ENCODE measurements at places on chromosomes 3 and 15.

DNA sequence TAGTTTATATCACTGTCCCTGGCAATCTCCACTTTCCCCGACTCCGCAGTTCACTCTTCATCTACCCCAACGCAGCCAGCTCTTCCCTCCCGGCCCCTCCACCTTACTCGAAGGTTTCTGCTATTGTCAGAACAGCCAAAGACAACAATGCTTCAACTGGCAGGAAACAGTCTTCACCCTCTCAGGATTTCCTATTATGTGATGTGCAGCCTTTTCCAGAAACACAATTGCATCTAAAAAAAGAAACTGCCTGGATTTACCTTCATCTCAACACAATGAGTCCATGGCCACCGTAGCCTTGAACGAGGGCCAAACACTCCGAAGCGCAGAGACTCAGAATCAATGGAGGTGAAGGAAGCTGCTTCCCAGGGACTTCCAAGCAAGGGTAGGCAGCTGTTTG, 182.1 kb upstream of the TSC22D2 start:
- DNase-seq, result no peak

GRCh38 chr15:53437985-53438841, 321.2 kb downstream of the WDR72 start:
- DNase-seq, result no peak

DNA sequence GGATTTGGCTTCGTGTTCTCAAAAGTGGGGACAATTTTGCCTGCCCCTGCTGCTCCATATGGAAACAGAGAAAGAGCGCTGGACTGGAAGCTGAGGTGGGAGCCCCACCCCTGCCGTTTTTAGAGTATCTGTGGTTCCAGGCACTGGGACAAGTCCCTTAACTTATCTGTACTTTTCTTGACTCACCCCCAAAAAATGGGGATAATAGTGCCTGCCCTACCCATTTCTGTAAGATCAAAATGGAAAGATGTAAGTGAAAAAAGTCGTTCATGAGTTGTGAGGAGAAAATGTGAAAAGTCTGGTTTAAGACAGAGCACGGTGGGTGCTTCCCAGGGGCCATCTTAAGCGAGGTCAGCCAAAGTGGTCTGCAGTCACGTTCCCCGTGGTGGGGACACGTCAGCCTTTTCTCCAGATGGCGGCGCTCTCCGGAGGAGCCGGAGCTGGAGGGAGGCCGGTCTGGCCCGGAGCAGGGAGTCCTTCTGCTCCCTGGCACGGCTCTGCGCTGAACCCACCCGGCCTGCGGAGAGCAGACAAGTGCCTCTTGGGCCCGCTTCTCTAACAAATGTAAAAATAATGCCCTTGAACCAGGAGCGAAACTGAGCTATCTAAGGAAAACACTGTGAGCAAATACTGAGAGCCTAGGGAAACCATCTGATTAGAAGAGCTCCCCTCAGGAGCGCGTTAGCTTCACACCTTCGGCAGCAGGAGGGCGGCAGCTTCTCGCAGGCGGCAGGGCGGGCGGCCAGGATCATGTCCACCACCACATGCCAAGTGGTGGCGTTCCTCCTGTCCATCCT, at the start of gene CLDN18:
CLDN18 (plus strand) TSS at position 690 of the 797 bp plus-strand sequence; CDS start at position 751, 61 bp downstream.
- peak; percentile 64 for DNase-seq

GRCh38 chr15:90482124-90483011, 47.4 kb upstream of the CRTC3 start:
- peak; percentile 34 for DNase-seq

DNA sequence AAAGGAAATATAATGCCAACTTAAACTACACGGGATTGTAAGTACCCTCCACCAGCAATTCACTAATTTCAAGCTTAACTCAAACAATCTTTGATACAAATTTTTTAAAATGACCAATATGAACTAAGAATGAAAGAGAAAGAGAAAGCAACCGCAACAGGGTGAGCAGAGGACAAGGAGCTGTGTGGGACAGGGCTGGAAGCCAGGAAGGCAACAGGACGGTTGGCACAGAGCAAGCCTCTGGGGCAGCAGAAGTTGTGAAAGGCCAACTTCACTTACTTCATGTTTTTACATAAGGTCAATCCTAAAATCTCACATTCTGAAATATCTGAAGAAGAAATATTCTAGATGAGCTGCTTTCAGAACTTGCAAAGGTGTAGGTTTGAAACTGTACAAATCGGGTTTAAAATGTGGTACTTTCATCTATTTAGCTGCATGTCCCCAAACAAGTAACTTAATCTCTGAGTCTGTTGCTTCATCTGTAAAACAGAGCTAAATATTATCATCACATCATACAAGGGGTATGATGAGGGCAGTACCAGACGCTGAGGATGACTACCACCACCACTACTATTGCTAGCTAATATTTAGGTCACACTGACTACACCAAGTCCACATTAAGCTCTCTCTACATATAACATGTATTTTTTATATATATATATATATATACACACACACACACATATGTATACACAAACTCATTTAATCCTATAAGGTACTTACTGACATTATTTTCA, 101.7 kb downstream of the IGSF11 start:
- no peak for DNase-seq

DNA sequence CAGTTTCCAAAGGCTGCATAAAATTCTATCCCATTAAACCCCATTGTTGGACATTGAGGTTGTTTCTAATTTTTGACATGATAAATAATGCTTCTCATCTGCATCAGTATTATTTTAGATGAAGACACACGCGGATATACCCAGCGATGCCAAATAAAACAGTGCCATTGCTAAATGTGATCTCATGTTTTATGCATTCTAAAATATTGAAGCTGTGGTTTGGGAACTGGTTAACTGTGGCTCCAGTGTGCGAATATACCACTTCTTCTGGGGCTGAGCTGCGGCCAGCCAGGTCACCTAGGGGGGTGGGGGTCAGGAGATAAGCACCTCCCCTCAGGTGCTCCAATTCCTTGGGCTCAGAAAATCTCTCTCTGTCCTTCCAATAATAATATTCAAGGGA, 230.0 kb downstream of the ADAMTS9 start:
- no peak for DNase-seq

- DNase-seq, result no peak
Observed at GRCh38 chr3:15726881-15727280, 70.9 kb downstream of the ANKRD28 start.

GRCh38 chr3:4551051-4551711, 58.0 kb downstream of the ITPR1 start:
- DNase-seq, result peak; percentile 84

GRCh38 chr3:148816981-148817525, 10.6 kb upstream of the CPB1 start:
- no peak for DNase-seq

DNA sequence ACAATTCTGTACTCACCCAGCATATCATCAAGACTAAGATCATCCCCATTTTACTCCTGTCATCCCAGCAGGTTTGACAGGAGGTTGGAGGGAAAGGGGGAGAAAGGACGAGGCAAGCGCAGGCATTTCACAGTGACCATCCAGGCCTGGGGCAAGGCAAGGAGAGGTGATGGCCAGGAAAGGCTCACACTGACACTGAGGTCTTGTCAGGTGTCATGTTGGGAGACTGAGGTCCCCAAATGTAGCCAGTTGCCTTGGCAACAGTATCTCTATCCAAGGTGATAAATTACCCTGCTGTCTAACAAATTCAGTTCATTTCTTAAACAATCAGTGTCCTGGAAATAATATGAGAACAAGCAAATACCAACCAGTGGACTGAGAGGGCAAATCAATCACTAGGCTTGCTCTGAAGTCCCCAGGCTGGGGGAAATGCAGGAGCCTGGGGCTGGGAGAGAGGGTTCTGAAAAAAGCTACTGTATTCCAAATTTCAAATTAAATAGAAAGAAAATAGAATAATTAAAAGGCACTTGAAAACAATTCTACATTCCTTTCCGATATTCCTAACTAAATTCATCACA, 172.8 kb downstream of the OSBPL10 start:
- DNase-seq, result no peak

- no peak for DNase-seq
Observed at GRCh38 chr3:16675805-16676204, 70.6 kb upstream of the DAZL start.

DNA sequence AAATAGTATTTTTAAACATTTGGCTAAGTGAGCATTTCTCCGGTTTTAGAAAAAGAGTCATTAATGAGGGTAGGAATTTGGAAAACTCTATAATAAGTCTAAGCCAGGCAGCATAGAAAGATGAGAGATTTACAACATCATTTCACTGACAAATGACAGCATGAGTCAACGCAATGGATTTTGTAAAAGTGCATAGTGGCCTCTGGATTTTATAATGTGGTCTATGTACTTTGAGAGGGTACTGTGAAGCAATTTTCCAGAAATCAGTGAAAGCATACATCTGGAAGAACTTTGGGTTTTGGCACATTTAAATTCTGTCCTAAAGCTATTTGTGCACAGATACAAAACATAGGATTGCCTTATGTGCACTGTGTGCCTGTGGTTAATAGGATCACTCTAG, 130.8 kb upstream of the CCNL1 start:
- DNase-seq, result no peak

DNA sequence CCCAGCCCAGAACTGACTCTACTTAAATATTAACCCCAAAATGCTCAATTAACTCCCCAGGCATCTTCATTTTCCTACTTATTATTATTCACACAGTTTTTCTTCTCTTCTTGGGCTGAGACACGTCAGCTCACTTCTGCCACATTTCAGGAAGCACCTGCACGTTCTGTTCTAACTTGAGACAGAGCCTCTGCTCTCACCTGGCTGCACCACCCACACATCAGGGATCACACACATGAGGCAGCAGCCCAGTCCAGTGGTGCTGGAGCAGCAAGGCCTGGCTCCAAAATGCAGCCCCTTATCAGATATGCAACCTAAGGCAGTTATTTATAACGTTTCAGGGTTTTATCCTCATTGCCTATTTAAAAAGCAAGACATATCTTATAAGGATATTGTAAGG, 127.5 kb downstream of the OSBPL10 start:
- DNase-seq, result no peak

- peak; percentile 13 for DNase-seq
Observed at GRCh38 chr3:174330303-174330702, 528.8 kb upstream of the NAALADL2 start.

DNA sequence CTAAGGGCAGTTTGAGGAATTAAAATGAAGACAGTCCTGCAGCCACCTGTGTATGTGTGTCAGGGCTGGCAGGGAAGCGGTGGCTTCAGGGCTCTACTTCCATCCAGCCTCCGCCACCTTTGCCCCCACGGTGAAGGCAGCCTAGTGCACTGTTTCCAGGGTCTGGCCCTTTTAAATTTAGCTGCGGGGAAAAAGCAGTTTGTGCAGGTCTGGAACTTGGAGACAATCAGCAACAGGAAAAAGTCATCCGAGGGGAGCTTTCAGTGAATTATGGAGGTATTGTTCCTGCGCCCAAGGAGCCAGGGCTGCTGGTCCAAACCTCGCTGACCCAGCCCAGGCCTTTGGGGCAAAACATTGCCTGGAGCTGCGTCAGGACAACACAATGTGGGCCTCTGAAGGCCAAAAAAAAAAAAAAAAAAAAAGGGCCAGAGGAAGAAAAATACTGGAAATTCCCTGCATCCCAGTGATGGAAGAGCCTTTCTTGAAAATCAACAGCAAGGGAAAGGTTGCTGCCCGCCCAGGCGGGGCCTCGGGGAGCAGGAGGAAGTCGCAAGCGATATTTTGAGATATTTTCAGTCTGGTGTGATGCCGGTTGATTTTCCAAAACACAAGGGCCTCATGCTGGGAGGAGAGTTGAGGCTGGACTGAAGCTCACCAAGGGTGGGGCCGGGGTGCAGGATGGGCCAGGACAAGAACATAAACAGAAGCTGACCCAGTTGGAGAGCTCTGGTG, 25.5 kb upstream of the FGD5 start:
- DNase-seq, result no peak

DNA sequence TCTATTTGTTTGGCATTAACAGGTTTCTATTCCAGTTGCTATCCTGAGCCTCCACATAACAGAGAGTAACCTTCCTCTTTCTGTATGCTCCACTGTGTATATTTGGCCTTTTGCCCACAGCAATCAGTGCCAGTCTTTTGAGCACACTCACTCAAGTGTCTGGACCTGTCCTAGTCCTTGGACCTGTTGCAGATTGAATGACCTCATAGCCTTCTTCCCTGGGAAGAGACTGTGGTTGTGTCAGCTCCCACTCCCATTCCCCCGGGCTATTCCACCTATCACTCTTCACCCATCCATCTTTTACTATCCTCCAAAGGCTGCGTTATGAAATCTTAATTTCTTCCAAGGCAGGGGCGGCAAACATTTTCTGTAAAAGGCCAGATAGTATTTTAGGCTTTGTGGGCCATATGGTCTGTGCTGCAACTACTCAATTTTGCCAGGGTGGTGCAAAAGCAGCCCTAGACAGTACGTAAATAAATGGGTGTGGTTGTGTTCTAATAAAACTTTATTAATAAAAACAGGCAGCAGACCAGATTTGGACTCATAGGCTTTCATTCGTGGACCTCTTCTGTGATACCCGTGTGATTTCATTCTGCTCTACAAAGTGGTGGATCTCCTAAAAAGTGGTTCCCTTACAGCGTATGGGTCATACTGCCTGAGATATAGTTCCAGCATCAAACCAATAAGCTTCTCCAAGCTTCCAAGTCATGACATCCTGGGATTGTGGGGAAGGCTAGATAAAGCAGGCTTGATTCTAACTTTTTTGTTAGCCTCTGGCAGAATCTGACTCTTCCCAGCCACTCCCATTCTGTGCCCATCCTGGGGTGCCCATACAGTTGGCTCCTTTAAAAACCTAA, 57.4 kb downstream of the CDAN1 start:
- DNase-seq, result no peak

- no peak for DNase-seq
Observed at GRCh38 chr3:81764665-81765064, 3.2 kb upstream of the GBE1 start.

- DNase-seq, result no peak
Observed at GRCh38 chr15:31268911-31269784, 57.5 kb upstream of the KLF13 start.

GRCh38 chr3:73719861-73720260, 95.1 kb upstream of the PDZRN3 start:
- DNase-seq, result peak; percentile 49

DNA sequence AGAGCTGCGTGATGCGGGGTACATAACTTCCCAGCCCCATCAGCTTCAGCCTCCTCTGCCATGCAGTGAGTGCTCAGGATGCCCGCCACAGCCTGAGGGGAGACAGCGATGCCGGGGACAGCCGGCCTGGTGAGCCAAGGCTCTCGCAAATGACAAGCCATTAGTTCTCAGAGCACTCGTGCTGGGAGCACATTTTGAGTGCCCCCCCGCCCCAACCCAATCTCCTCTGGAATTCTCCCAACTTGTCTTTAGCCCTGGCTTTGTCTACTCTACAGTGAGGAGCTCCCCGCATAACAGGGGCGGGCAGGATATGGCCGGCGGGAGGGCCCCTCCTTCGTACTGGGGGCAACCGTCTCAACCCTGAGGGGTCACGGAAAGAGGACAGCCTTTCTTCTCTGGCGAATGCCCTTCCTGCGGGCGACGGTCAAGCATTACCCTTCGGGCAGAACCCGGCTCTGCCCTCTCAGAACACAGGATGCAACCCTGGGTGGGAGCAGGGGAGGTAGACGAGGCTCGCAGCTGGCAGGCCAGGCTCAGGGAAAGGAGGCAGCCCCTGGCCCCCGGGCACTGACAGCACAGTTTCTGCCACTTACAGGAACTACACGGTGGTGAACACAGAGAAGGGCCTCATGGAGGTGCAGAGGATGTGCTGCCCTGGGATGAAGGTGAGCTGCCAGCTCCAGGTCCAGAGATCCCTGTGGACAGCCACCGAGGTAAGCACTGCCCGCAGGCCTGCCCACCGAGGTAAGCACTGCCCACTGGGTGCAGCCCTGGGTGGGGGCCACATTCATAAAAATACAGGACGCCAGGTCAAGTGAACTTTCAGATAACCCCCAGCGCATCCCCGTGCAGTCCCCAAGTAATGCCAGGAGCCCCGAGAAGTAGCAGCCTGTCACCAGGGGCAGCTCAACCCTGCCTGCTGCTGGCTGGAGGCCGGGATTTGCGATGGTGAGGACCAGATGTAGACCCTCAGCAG, 141.7 kb downstream of the LRRK1 start:
- no peak for DNase-seq
